ENCODE measurements at places on chromosomes 6 and 20.

GRCh38 chr20:1832634-1833033 lies 62.6 kb upstream of the SIRPA start:
- no peak for DNase-seq

DNA sequence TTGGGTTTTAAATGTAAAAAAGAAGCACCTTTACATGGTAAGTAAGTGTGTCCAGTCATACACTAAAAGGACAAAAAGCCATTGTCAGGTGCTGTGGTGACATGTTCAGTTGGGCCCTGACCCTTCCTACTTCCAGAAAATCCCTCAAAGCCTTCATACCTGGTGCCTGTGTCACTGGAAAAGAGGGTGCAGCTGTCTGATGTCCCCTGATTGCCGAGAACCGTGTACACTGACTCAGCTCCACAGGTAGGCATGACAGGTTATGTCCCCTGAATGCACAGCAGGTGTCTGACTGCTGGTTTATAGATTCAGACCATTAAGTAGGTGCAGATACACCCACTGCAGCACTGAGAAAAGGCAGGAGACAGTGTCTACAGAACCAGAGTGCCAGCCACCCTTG lies 99.1 kb downstream of the FOXC1 start:
- DNase-seq = no peak

- peak; percentile 13 for DNase-seq
Observed at GRCh38 chr6:130019326-130020072, 1.1 kb downstream of the L3MBTL3 start.

DNA sequence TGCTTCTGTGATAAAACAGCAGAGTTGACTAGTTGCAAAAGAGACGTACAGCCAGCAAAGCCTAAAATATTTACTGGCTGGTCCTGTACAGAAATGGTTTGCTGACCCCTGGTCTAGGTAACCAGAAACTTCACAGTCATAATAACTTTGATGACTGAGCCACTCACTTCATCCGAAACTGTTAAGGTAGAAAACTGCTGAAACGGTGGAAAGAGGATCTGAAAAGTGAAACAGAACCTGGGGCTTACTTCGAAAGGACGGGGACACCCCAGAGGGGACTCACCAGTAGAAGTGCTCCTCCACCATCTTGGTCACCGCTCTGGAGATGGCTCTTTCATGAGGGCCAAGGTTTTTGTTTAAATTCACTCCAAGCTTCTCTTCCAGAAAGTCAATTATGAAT lies 16.4 kb downstream of the FAXC start:
- no peak for DNase-seq

DNA sequence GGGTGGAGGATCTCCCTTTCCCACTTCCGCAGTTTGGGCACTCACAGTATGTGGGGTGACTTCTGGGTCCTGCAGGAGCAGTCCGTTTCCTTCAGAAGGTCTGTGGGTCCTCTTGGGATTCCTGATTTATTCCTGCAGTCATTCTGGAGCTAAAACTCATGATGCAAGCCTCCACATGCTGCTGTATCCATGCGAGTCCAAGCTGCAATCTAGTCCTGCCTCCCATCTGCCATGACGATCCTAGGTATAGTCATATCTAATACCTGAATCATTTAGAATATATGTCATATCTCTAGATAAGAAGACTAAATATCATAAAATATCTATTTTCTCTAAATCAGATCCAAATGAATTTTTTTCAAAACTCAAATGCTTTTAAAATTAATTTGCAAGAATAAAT lies 103.4 kb upstream of the AHI1 start:
- DNase-seq = no peak

DNA sequence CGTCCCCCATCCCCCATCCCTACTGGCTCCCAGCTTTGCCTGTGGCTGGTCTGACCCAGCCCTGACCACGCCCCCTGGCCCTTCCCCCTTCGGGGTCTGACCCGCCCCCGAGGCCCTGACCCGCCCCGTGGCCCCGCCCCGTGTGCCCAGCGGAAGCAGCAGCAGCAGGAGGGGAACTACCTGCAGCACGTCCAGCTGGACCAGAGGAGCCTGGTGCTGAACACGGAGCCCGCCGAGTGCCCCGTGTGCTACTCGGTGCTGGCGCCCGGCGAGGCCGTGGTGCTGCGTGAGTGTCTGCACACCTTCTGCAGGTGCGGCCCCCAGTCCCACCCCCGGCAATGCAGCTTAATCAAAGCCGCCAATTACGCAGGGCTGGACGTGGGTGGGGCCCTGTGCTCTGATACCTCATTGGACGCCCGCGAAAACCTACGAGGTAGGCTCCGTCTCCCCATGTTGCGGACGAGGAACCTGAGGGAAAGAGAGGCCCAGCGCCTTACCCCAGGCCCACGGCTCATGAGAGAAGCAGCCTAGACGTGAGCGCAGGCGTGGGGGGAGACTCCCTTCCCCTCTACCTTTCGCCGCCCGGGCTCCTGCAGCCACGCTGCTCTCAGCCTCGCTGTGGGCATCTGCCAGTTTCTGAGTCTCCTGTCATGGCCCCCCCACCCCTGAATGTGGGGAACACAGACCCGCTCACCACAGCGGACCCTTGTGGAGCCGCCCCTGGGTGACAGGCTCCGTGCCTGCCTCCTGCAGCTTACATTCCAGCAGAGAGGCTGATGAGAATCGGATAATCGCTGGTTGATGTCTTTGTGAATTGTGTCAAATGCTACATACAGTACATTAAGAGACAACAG lies 12.8 kb downstream of the RBCK1 start:
- DNase-seq = no peak

GRCh38 chr6:83285917-83286316 lies 92.8 kb downstream of the RWDD2A start:
- no peak for DNase-seq

DNA sequence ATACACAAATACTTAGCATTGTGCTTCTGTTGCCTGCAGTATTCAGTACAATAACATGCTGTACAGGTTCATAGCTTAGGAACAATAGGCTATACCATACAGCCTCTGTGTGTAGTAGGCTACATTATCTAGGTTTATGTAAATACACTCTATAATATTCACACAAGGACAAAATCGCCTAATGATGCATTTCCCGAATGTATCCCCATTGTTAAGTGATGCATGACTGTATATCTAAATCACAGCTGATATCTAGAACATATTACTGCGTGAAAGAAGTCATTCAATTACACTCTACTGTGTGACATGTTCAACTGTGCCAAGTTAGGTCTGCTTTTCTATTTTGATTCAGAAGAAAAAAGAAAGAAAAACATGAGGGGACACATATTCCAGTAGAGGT lies 633.5 kb downstream of the RFPL4B start:
- no peak for DNase-seq

- DNase-seq = no peak
Observed at GRCh38 chr6:40164345-40164755, 230.1 kb upstream of the MOCS1 start.

DNA sequence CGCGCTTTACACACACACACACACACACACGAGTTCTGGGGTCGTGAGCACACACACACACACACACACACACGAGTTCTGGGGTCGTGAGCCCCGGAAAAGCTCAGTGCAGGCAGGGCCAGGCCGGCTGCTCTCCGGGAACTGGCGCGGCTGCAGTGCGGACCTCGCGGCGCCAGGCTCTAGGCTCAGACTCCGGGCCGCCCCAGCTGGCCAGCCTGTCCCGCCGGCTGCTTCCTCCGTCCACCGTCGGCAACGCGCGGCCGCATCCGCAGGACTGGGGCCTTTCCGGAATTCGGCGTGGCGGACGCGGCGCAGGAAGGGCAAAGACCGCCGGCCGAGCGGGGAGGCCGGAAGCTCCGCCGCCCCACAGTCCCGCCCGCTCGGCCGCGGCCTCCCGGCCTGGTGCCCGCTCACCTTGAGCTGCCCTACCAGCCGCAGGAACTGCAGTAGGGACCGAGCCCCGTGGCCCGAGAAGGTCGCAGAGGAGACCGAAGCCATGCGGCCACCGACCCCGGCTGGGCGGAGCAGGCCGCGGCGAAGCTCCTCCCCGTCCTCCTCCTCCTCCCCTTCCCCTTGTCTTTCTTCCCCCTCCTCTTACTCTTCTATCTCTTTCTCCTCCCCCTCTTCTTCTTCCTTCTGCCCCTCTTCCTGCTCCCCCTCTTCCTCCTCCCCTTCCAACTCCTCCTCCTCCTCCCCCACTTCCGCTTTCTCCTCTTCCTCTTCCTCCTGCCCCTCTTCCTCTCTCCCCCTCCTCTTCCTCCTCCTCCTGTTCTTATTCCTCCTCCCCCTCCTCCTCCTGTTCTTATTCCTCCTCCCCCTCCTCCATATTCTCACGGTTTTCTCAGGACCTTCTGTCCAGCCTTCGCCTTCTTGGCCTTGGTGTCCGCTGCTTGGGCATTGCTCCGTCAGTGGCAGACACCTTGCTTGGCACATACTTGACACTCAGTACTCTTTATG lies at the start of gene HDDC2:
HDDC2 (minus strand) TSS at position 533 of the 957 bp plus-strand sequence; CDS start at position 498, 35 bp downstream.
- DNase-seq = peak; percentile 16

- no peak for DNase-seq
Observed at GRCh38 chr20:62275219-62275618, 27.6 kb upstream of the ADRM1 start.

- DNase-seq = no peak
Observed at GRCh38 chr6:47484616-47485015, 7.0 kb downstream of the CD2AP start.

DNA sequence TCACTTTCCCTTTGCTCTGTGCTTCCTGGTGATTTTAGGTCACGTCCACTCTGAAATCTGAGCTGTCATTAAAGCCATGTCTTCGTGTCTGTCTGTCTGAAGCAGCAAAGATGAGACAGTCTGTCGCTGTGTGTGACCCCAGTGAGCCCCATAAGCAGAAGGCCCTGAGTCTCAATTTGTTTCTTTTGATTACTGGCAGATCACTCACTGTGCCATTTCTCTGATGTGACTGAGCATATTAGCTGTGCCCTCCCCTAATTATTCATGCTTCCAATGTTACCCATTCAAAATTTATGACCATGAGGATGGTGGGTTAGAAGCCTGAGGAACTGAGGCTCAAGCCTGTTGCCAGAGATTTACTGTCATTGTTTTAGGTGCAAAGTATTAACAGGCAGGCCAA lies 117.6 kb downstream of the PLCB1 start:
- no peak for DNase-seq

DNA sequence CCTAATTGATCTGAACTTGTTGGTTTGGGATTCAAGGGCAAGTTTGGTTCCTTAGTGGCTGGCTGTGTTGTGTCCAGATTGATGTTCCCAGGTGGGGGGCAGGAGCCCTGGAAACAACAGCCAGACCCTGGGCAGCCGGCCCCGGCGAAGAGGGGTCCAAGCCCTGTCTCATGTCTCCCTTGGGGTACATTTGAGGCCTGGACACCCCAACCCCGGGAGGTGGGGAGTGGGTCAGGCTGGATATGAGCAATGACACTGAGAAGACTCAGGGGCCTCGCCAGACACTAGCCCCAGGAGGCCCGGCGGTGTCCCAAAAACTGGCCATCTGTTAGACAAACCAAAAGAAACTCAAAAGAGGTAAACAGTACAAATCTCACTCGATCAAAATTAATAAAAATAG lies 79.6 kb downstream of the YTHDF1 start:
- DNase-seq = no peak

GRCh38 chr6:158010591-158011477 lies 29.2 kb downstream of the SYNJ2 start:
- no peak for DNase-seq

DNA sequence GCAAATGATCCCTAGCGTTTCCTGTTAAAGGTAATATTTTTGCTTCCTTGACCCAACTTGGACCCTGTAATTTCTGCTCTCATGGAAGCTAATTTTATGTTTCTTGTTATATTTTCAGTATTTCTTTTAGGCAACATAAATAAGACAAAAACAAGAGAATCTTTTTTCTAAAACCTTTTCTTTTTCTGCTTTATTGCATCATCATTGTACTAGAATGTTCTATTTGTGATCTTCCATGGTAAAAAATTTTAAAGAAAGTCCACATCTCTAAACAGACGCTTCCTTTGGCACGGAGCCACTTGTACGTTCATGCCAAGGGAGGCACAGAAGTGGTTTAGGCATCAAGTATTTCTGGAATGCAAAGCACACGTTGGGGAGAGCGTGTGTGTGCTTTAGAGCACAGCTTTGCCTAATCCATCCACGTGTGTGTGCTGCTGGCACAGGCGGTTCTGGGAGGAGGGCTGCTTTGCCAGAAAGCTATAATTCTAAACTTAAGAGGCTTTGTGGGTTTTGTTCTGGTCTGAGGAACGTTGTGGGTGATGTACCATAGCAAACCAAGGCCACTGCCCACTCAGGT lies 98.3 kb downstream of the SASH1 start:
- no peak for DNase-seq

DNA sequence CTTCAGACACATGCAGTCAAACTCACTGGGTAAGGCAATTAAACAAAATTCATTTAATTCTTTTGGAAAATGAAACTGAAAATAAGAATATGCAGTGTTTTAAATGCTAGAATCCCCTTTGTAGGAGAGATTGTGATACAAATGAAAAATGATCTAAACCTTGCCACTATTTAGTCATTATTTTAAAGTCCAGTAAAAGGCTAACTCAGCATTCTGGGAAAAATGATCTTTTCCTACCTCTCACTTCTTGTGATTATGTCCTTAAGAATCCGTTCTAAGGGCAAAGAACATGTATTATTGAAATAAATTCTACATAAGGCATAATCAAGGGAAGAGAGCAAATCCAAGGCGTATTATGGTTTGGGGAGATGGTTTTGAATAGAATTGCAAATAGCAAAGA lies 46.4 kb downstream of the TINAG start:
- DNase-seq = no peak

DNA sequence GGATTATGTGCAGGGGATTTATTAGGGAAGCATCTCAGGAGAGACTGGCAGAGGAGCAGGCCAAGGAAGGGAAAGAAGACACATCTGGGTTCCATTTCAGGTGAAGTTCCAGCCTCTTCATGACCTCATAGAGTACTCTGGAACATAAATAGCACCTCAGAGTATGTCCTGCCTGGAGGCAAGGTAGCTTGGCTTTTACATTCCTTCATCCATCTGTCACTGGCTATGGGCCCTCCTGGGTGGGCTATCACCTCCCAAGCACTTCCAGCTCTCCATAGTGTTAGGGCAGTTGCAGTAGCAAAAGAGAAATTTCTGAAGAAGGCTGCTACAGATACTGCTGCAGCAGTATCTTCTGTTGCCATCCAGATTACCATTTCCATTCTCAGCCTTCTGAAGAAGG lies 116.0 kb downstream of the PLCB1 start:
- no peak for DNase-seq

GRCh38 chr6:144519426-144519825 lies 234.3 kb downstream of the UTRN start:
- DNase-seq = no peak

DNA sequence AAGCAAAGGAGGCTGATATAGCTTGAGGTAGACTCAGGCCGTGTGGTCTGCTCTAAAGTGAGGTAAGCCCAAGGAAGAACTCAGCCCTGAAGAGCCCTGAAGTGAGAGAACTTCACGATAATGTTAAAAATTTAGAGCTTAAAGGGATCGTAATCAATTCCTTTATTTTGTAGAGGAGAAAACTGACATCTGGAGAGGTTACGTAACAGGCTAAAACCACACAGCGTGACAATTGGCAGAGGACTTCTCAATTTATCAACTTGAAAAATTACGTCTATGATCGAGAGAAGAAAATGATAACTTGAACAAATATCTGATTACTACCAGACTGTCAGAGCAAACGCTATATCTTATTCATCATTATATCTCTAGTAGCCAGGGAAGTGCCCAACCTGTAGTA lies 121.8 kb upstream of the FOXO3 start:
- no peak for DNase-seq

GRCh38 chr6:21402368-21402767 lies 191.2 kb upstream of the SOX4 start:
- no peak for DNase-seq

- no peak for DNase-seq
Observed at GRCh38 chr20:34060970-34061369, 51.1 kb downstream of the EIF2S2 start.

- DNase-seq = no peak
Observed at GRCh38 chr6:63305277-63305676, 14.5 kb downstream of the LGSN start.
